Progenitor cell of endocrine pancreas (in vitro differentiated cells): ENCODE measurements at places on chromosomes 2 and 18. TPM values are rescaled to one million over a fixed set of nuclear protein-coding genes. Genes with fewer than 3 reads are reported as not detected.

CFC1 gene
- 27.7 and 30.9 TPM in 2 replicates for total RNA-seq

DNA sequence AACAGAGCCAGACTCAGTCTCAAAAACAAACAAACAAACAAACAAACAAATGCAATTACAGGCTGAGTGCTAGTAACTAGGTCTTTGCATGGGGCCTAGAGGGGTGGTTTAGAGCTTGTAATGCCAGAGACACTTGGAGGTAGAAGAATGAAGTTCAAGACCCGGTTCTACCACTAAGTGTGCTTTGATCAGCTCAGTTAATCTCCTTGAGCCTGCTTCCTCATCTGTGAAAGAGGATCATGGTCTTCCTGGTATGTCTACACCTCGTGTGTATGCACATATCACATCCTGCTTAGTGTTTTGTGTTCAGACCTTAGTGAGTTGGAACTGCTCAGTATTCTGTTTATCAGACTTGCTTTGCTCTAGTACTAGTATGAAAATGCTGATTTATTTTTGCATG, 4.8 kb upstream of the ATP6V1C2 start:
- DNase-seq: no peak
- H3K27ac ChIP-seq: no peak overlapping the region
- H3K4me3 ChIP-seq: no peak overlapping the region
- peaks cover 68% of the 10 kb centered on the region for H3K27me3 ChIP-seq

GRCh38 chr18:59509481-59510442, 150.7 kb upstream of the LMAN1 start:
- DNase-seq: no peak
- peaks cover 48% of the 10 kb centered on the region for H3K27me3 ChIP-seq
- H3K4me1 ChIP-seq: peaks cover 6% of the 10 kb centered on the region

DNA sequence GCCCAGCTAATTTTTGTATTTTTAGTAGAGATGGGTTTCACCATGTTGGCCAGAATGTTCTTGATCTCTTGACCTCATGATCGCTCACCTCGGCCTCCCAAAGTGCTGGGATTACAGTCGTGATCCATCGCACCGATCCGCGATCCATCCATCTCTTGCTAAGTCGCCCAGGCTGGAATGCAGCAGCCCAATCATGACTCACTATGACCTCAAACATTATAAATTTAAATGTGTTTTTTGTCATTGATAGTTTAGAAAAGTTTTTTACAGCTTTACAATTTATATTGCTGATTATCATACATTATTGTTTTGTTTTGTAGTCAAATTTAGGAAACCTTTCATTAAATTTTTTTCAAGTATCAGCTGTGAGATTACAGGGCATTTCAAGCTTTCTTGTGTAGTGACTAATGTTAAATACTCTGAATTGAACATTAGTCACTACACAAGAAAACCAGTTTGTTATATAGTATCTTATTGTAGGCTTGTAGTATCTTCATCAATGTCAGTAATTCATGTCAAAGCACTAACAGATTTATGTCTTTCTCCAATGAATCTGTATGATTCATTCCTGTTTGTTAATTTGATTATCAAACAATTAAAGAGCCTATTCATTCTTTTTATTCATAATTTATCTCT, 37.5 kb downstream of the NR4A2 start:
- DNase-seq: no peak
- H3K27ac ChIP-seq: no peak overlapping the region
- no peaks in the 10 kb centered on the region for H3K4me1 ChIP-seq
- H3K27me3 ChIP-seq: no peaks in the 10 kb centered on the region
- no peak overlapping the region for H3K4me3 ChIP-seq
- peaks cover 3% of the 10 kb centered on the region for H3K36me3 ChIP-seq

GRCh38 chr18:56641714-56642337, 3.4 kb upstream of the TXNL1 start:
- no peak for DNase-seq
- H3K27me3 ChIP-seq: no peaks in the 10 kb centered on the region
- H3K4me3 ChIP-seq: no peak overlapping the region
- no peak overlapping the region for H3K27ac ChIP-seq
- peaks cover 3% of the 10 kb centered on the region for H3K36me3 ChIP-seq

- H3K36me3 ChIP-seq: no peaks in the 10 kb centered on the region
- no peaks in the 10 kb centered on the region for H3K27me3 ChIP-seq
- H3K27ac ChIP-seq: no peak overlapping the region
- H3K4me1 ChIP-seq: peaks cover 4% of the 10 kb centered on the region
- DNase-seq: peak; percentile 18
These were observed 58.2 kb downstream of the KLHL14 start for GRCh38 chr18:32714571-32715148.

DNA sequence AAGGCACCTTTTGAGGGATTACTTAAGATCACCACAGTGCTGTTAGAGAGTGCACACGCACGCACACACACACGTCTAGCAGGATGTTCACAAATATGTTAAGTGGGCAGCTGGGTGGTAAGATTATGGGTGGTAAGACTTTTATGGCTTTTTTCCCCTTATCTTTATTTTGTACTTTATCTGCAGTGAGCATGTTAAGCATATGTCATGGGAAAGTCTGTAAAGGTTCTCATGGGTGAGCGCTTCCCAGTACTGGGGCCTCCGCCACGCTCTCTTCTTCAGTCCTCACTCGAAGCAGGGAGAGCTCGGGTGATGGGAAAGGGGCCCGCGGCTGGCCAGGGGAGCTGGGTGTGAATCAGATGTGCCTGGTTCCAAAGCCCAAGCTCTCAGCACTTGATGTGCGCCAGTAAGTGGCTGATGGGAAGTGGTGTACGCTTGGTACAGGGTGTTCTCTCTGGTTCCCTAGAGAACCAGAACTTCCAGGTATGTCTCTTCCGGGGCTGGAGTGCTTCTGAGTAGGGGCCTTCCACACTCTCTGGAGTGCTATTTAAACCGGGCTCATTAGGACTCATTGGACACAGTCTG, 83.9 kb upstream of the YWHAQ start:
- no peak overlapping the region for H3K4me3 ChIP-seq
- no peak overlapping the region for H3K27ac ChIP-seq
- H3K27me3 ChIP-seq: peaks cover 3% of the 10 kb centered on the region
- no peak for DNase-seq

TMEM37 gene
- 17.4 and 18.9 TPM in 2 replicates for total RNA-seq

GRCh38 chr2:204061241-204061640, 124.7 kb downstream of the ICOS start:
- H3K4me3 ChIP-seq: no peak overlapping the region
- no peaks in the 10 kb centered on the region for H3K4me1 ChIP-seq
- no peak overlapping the region for H3K27ac ChIP-seq
- H3K27me3 ChIP-seq: no peaks in the 10 kb centered on the region
- no peak for DNase-seq

- no peak overlapping the region for H3K27ac ChIP-seq
- no peak overlapping the region for H3K4me3 ChIP-seq
- no peaks in the 10 kb centered on the region for H3K36me3 ChIP-seq
- no peak for DNase-seq
- no peaks in the 10 kb centered on the region for H3K27me3 ChIP-seq
These were observed 110.2 kb downstream of the MDH1 start for GRCh38 chr2:63698786-63699548.

DAW1 gene
- 0.42 TPM in 1 of 2 replicates, not detected in the other for total RNA-seq

- no peaks in the 10 kb centered on the region for H3K27me3 ChIP-seq
- H3K4me1 ChIP-seq: peaks cover 6% of the 10 kb centered on the region
- DNase-seq: no peak
- no peak overlapping the region for H3K4me3 ChIP-seq
These were observed 194.0 kb upstream of the RBBP8 start for GRCh38 chr18:22739061-22739642.

GNAL gene
- 10.0 and 10.5 TPM in 2 replicates for total RNA-seq

CD28 gene
- not detected in 2 replicates for total RNA-seq

DNA sequence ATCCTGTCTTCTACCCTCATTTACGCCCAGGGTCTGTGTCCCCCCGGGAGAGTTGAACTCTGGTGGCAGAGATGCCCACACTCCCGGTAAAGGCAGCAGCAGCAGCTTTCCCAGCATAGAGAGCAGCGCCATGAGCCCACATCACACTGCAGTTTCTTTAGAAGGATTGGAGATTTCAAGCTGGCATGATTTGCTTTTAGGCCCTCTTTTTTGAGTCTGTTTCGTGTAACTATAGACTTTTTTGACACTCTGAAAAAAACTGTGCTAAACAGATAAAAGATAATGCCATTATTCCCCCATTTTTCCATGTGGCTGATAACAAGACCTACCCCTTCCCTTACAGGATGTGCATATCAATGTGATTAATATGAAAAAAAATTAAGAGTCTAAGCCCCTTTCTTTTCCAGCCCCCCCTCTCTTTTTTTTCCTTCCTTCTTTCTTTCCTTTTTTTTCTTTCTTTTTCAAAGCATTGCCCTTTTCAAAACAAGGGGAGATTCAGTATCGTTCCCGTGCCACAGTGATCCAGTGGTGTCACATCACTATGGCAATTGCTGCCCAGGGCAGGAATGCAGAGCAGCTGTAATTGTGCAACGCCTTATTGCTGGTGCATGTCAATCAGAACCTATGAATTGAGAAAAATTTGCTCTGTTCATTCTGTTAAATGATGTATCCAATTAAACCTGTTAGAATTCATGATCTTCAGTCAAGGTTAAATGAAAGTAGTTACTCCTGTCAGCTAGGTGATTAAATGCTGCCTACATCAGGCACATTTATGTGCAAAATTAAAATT, 104.5 kb downstream of the CDCA7 start:
- no peak overlapping the region for H3K27ac ChIP-seq
- no peak for DNase-seq
- H3K27me3 ChIP-seq: peaks cover 20% of the 10 kb centered on the region

GRCh38 chr2:132754392-132754791, 84.4 kb upstream of the LYPD1 start:
- DNase-seq: no peak
- no peaks in the 10 kb centered on the region for H3K36me3 ChIP-seq
- H3K27me3 ChIP-seq: no peaks in the 10 kb centered on the region
- H3K4me1 ChIP-seq: no peaks in the 10 kb centered on the region
- H3K27ac ChIP-seq: no peak overlapping the region

ANKRD30B gene
- not detected in 2 replicates for total RNA-seq

- H3K27ac ChIP-seq: no peak overlapping the region
- no peak overlapping the region for H3K4me3 ChIP-seq
- H3K36me3 ChIP-seq: peaks cover 13% of the 10 kb centered on the region
- H3K27me3 ChIP-seq: no peaks in the 10 kb centered on the region
- H3K4me1 ChIP-seq: peaks cover 2% of the 10 kb centered on the region
- DNase-seq: no peak
These were observed 11.5 kb downstream of the SFTPB start for GRCh38 chr2:85656468-85656867.

DNA sequence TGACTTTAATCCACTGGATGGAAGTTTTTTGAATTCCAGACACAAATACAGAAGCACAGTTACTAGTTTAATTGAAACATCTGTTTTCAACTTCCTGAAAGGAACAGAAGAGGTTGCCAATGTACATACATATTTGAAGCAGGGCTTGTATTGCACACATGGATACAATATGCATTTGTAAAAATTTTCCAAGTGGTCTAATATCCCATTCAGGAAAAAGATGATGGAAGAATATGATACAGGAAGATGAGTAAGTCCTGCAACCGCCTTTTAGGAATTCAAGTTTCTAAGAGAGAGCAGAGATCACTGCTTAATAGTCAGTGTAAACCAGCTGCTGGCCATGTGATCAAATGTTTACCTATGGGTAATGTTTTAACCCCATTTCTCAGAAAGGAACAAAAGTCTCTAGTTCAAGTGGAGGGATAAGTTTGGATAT, 265.4 kb downstream of the TRIB2 start:
- no peak overlapping the region for H3K4me3 ChIP-seq
- H3K4me1 ChIP-seq: peaks cover 13% of the 10 kb centered on the region
- DNase-seq: no peak
- no peaks in the 10 kb centered on the region for H3K36me3 ChIP-seq

- H3K27me3 ChIP-seq: no peaks in the 10 kb centered on the region
- no peaks in the 10 kb centered on the region for H3K4me1 ChIP-seq
- DNase-seq: no peak
These were observed 117.4 kb downstream of the LRATD1 start for GRCh38 chr2:14749884-14750283.

DNA sequence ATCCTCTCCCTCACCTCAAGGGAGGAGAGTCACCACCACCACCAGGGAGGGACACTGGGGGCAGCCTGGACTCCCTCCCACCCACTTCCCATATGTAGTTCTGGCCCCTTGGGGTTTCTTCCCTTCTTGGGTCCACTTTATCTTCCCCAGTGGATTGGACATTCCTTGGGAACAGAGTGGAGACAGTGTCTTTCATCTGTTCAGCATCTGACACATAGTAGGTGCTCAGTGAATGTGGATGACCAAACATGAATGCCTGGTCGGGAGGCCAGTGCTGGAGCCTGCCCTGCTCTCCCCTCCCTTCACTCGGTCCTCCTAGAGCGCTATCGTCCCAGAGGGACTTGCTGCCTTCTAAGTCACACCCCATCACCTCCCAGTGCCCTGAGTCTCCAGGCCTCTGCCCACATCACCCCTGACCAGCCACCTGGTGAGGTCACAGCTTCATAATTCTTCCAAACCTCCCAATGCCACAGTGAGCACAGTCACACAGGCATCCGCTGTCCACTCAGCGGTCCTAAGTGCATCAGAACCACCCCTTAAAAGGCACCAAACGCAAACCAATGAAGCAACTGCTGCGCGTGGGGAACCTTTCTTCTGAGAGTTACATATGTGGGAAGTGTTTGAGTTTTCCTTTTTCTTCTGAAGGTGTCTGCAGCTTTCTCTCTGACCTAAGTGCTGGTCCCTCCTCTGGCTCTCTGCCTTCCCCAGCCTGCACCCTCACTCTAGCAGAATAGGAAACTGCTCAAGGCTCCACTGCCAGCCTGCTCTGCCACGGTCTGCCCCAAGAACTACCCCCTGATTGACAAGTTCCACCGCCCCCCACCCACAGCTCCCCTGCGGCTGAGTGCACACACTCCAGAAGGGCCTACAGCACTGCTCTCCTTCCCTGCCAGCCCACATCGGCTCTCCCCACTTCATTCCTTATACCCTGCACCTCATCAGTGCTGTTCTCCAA, 7.2 kb upstream of the SFXN5 start:
- H3K27ac ChIP-seq: no peak overlapping the region
- no peak overlapping the region for H3K4me3 ChIP-seq
- H3K4me1 ChIP-seq: no peaks in the 10 kb centered on the region
- no peak for DNase-seq
- H3K27me3 ChIP-seq: no peaks in the 10 kb centered on the region

DNA sequence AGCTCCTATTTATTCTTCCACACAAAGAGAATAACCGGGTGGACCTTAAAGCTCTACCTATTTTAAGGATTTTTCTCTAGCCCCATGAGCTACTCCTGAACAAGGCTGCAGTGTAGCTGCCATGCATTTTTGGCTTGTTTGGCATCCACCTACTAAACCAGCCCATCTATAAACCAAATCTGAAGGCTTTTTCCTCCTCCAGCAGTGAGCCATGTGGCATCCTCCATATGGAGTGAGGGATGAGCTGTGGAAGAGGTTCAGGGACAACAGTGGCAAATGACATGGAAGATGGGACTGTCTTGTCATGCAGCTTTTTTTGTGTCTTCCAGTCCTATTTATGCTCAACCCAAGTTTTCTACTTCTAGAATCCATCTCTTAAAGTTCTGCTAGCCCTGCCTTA, 100.2 kb downstream of the GALNT3 start:
- H3K36me3 ChIP-seq: no peaks in the 10 kb centered on the region
- no peak for DNase-seq
- H3K4me3 ChIP-seq: no peak overlapping the region
- peaks cover 1% of the 10 kb centered on the region for H3K4me1 ChIP-seq
- H3K27ac ChIP-seq: no peak overlapping the region

- H3K36me3 ChIP-seq: no peaks in the 10 kb centered on the region
- no peaks in the 10 kb centered on the region for H3K27me3 ChIP-seq
- peaks cover 46% of the 10 kb centered on the region for H3K4me1 ChIP-seq
- H3K27ac ChIP-seq: peak overlapping the region; percentile 5
These were observed 64.9 kb downstream of the SPRED2 start for GRCh38 chr2:65367524-65367923.

GRCh38 chr2:168592181-168592831, 136.2 kb downstream of the CERS6 start:
- H3K27me3 ChIP-seq: no peaks in the 10 kb centered on the region
- H3K4me3 ChIP-seq: no peak overlapping the region
- peaks cover 4% of the 10 kb centered on the region for H3K4me1 ChIP-seq
- H3K27ac ChIP-seq: no peak overlapping the region
- peaks cover 2% of the 10 kb centered on the region for H3K36me3 ChIP-seq

SYT4 gene
- total RNA-seq: 4.6 and 4.8 TPM in 2 replicates
